Hepatic stellate cell (primary cell): ENCODE measurements at places on chromosomes 12 and 14.

DNA sequence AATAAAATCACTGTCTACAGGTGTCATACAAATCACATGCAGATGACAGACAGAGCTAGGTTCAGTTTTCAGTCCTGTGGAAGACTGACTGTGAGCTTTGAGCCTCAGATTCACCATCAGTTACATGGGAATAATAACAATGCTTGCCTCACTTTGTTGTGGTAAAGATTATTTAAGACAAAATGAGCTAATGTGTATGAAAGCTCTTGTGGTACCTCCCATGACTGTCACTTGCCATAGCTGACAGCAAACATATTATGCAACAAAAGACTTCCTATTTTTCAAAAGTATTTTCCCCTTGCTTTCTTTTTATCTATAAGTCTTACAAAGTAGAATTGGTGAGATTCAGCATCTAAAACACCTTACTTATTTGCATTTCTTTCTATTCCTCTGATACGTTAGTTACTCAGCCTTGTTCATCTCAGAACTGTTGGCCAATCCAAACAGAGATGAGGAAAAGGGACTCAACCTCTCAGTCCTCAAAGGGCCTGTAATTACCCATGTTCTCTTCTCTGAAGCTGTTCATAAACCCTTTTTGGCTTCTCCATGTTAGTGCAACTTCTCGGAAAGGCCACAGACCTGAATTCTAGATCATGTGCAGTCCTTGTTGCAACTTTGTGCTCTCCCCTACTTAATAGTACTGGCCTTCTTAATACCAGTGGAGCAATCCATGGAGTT, 8.8 kb upstream of the DDHD1 start:
- DNase-seq = no peak

DNA sequence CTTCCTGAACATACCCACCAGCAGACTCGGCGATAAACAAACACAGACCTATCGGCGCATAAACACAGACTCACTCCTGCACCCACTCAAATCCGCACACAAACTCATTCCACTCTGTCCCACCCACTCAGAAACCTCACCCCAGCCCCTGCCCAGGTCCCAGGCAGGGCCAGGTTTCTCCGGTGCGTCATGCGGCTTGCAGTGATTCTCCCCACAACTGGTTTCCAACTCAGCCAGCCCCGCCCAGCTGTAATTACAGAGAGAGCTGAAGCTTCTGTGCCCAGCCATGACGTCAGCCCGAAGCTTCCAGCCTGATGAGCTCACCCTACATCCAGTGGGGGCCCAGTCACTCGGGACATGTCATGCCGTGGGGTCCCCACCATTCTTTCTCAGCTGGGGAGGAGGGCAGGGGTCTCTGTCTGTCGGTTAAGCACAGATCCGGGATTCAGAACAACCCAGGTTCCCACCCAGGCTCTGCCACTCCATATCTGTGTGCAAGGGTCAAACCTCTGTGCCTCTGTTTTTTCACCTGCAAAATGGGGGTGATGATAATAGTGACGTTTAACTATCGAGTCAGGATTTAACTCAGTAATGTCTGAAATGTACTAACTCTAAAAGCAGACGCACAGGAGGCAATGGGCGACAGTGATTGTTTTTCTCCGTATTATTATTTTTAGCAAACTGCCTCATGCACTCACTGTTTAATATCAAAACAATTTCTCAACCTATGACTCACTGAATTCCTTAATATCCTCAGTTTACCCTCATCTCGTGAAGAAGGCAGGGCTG, 2.3 kb upstream of the HSPB8 start:
- peak; percentile 90 for DNase-seq

GRCh38 chr12:48175613-48176416, 7.6 kb upstream of the CCDC184 start:
- DNase-seq = no peak

DNA sequence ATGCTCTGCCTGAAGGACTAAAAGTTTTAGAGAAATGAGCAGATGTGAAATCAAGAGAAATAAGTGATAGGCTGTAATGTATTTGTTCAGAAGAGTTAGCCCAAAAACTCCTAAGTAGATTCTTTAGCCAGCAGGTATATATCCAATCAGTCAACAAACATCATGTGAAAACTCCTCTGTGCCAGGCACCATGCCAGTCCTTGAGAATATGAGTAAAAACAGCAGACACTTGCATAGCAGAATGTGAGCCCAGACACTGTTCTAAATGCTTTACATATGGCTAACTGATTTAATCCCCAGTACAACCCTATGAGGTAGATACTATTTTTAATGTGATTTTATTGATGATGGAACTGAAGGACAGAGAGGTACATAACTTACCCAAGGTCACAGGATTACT, 329.8 kb downstream of the PAWR start:
- DNase-seq = no peak

GRCh38 chr14:86770186-86770585, 1222.8 kb downstream of the GALC start:
- DNase-seq = no peak

GRCh38 chr12:2314492-2314891, 261.7 kb downstream of the CACNA1C start:
- DNase-seq = no peak

DNA sequence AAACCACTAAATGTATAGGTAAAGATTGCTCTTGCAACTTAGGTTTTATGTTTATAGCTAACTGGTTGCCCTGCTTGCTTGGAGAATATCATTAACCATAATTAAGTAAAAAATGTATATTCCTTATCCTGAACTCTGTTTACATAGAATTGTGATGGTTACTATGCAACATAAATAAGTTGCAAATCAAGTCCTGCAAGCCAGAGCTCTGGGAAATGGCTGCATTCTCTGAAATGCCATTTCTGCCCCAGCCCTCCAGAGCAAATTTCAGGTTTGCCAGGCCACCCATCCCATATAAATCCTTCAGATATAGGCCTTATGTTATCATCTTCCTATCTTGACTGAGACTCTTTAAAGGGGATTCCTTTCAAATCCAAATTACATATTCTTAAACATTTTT, 118.4 kb upstream of the MYF6 start:
- DNase-seq = no peak

GRCh38 chr14:103281496-103282231, 52.4 kb upstream of the EIF5 start:
- DNase-seq = peak; percentile 77

DNA sequence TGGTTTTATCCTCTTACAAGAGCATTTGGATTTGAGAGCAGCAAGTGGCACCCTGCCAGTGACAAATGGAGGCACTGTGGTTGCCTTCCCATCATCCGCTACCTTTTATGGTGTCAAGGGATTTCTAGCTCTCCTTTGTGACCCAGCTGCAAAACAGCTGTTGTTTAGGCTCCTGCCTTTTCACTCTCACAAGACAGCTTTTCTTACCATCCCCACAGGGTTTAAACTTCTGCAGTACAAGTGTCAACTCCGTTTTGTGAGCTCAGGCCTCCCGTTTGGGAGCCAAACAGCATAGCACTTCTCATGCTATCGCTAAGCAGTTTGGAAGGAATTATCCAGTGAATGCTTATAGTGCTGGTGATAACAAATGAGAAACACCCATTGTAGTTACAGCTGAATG, 331.4 kb downstream of the TMTC2 start:
- no peak for DNase-seq

DNA sequence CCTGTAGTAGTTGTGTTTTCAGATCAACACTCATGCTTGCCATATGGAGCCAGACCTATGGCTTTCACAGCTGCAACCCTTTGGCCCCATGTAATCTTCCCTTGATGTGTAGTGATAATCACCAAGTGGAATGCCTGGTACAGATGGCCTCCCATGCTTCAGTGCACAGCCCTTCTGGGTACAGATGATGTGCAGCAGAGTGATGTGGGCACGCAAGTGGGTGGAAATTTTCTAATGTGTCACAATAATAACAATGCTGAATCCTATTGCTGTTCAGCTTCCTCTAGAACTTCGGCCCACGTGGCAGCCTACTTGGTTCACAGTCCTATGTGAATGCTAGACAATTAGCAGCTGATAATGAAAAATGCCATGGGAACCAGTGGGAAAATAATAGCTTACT, 188.1 kb downstream of the SNAPC1 start:
- no peak for DNase-seq

GRCh38 chr14:23245282-23245681, 7.5 kb downstream of the RNF212B start:
- no peak for DNase-seq

GRCh38 chr12:74644681-74645080, 107.0 kb downstream of the ATXN7L3B start:
- DNase-seq = no peak

DNA sequence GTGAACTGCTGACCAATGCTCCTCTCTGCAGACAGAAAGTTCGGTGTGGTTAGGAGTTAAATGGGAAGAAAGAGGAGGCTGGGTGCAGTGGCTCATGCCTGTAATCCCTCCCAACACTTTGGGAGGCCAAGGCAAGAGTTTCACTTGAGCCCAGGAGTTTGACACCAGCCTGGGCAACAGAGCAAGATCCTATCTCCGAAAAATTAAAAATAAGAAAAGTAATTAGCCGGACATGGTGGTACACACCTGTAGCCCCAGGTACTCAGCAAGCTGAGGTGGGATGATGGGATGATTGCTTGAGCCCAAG, 19.0 kb downstream of the ATXN2 start:
- DNase-seq = no peak

GRCh38 chr14:105426416-105427130, 6.9 kb downstream of the MTA1 start:
- no peak for DNase-seq

- DNase-seq = no peak
Observed at GRCh38 chr12:6548556-6548955, 7.3 kb downstream of the IFFO1 start.

DNA sequence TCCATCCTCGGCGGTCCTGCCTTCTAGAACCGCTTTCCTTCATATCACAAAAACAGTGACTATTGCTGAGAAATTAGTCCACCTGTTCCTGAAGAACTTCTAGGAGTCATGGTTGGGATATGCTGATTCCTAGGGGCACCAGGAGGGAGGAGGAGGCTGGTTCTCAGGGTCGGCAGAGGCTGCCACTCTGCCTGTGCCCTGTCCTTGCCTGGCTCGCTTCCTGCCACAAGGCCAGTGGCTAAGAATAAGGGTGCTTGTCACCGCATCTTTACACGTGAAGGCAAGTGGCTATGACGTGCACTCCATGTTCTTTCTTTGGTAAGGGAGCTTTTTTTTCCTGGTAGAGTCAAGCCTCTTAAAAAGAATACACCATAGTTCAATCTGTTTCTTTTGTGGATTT, 18.7 kb upstream of the DGLUCY start:
- DNase-seq = no peak

GRCh38 chr12:5305886-5306545, 125.9 kb upstream of the NTF3 start:
- peak; percentile 24 for DNase-seq

GRCh38 chr14:63564318-63564717, 21.1 kb upstream of the PPP2R5E start:
- peak; percentile 22 for DNase-seq

- peak; percentile 57 for DNase-seq
Observed at GRCh38 chr12:68406134-68406576, 74.0 kb upstream of the MDM1 start.

DNA sequence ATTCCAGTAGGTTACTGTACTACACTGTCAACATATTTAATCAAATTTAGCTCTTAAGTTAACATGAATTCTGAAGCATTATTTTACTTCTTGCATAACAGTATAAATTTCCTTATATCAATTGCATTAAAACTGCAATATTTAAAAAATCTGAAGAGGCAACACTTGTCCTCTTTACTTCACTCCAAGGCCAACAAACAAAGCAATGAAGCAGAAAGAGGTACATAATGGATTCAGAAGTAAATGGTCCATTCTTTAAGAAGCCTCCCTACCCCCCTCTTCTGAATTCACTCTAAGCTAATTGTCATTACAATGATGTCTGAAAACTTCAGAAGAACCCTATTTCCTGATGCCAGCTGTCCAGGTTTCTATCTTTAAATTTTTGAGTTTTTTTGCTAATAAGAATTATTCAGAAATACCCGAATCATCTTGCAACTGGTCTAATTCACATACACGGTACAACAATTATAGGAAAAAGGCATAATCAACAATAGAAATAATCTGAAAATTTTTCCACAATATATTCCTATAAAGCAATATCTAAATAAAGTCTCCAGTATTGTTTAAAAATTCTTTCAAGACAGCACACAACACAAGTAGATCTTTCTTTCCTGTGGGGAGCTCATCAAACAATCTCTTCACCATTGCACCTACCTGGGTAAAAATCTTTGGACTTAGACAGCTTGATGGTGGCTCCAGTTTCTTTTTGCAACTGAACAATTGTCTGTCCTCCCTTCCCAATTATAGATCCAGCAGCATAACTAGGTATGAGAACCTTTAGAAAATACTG, 2.9 kb downstream of the NOVA1 start:
- DNase-seq = no peak

- no peak for DNase-seq
Observed at GRCh38 chr14:92658684-92659083, 89.7 kb downstream of the LGMN start.

DNA sequence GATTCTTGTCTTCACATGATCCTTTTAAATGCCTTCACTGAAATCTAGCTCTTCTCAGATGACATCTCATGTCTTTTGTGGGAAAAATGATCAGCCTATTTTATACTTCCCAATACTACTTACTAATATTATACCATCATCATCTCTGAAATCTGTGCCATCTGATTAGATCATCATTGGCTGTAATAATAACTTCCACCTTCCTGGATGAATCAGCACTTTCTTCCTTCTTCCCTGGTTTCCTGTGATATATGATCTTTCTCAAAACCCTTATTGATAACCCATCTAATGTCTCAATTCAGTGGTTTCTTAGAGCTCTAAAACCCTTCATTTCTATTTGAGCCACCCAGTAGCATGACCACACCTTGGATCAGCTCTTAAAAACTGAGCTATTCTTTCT, 30.9 kb downstream of the GPR137C start:
- DNase-seq = no peak

GRCh38 chr12:47841910-47842309, 22.2 kb upstream of the HDAC7 start:
- no peak for DNase-seq

DNA sequence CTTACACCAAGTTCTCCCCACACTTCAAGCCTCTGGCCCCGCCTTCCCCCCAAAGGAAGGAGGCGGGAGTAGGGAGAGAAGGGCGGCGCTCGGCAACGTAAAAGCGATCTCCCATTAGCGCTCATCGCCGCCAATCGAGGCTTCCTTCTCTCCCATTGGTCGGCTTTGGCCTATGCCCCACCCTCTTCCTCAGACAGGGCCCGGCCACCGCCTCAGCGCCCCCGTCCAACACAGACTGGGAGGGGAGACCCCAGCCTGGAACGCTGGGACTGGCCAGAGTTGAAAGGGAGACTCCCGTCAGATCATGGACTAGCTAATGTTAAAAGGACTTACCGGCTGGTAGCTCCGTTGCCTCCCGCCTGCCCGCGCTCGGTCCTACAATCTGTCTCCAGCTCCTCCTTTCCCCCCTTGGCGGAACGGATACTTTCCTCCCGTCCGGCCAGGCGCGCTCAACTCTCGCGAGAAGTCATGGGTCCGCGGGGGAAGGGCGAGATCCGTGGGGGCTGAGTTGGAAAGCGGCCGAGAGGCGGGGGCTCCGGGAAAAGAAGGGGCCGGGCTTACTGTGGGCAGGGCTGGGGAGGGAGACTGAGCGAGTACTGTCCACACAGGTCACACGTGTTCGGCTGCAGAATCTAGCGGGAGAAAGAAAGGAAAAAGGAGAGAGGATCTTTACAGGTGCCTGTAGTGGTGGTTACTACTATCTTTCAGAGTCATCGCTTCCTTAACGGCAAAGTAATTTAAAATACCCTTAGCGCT, at the start of gene ATF7:
Gene ATF7, minus strand, starts transcription at position 437 of the 756 bp plus-strand sequence. CDS start 25,382 bp downstream, outside the sequence.
- DNase-seq = peak; percentile 97

GRCh38 chr14:95242870-95243269, 76.8 kb downstream of the CLMN start:
- DNase-seq = no peak

- no peak for DNase-seq
Observed at GRCh38 chr12:104226672-104227071, 11.1 kb downstream of the TXNRD1 start.
